ENCODE measurements at places on chromosomes 2 and 18.

- no peak for DNase-seq
These were observed 101.4 kb upstream of the RNU4ATAC start for GRCh38 chr2:121429119-121429903.

GRCh38 chr2:112153179-112153490 is 14.9 kb downstream of the FBLN7 start:
- no peak for DNase-seq

DNA sequence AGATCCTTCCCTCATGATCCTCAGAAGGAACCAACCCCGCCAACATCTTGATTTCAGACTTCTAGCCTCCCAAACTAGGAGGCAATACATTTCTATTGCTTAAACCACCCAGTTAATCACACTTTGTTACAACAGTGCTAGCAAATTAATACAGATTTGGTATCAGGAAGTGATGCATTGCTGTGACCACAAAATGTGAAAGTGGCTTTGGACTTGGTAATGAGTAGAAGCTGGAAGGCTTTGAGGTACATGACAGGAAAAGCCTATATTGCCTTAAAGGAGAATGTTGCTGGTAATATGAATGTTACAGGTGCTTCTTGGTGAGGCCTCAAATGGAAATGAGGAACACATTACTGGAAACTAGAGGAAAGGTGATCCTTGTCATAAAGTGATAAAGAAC is 260.3 kb downstream of the SATB2 start:
- no peak for DNase-seq

DNA sequence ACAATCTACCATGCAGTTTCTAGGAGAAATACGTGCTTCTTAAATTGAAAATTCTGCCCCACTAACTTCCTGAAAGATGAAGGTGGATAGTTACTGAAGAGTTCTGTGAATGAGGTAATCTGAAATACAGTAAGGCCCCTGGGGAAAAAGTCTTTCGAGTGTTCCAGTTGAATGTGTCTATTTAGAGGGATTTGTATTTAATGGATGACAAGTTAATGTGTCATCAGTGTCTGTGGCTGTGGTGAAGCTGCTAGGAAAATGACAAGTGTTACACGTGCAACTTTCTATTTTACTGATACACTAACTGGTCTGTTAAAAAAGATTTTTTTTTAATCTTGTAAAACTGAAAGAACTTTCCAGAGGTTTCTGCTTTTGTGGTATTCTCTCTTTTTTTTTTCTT is 384.6 kb downstream of the STK39 start:
- DNase-seq, result peak; percentile 95

DNA sequence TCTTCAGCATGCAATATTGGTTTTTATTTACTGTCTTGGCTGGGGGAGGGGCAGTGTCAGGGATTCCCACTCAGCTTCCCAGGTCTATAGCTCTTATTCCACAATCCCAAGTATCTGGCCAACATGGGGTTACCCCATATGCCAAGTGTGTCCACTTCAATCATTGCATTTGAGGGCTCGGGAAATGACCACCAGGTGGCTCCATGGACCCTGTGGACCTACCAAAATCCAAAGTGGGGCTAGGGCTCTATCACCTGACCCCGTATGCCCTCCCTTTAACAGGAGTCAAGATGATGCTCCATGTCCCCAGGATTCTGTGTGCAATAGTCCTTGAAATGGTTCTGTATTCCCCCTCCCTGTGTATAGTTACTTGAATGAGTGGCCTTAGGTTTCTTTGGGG is 12.1 kb upstream of the TRAF3IP1 start:
- DNase-seq, result no peak

GRCh38 chr2:17791121-17791816 is 25.0 kb upstream of the MSGN1 start:
- DNase-seq, result no peak

DNA sequence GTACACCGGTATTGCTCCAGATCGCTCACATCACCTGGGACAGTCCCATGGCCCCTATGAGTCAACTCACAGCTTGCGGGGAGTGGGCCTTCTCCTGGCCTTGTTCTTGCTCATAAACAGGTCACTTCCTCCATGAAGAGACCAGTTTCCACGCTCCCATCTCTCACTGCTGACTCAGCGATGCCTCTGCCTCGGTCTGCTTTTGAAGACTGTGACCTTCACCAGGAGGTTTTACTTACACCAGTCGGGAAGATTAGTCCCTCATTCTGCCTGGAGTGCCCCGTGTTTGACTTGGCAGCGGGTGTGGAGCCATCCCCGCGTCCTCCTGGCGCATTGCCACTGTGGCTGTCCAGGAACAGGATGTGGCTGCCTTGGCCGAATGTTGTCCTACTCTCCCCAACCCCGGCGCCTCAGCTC is 159.8 kb downstream of the RHBDD1 start:
- DNase-seq, result peak; percentile 97

GRCh38 chr2:164430166-164430783 is 191.0 kb downstream of the GRB14 start:
- DNase-seq, result peak; percentile 41

DNA sequence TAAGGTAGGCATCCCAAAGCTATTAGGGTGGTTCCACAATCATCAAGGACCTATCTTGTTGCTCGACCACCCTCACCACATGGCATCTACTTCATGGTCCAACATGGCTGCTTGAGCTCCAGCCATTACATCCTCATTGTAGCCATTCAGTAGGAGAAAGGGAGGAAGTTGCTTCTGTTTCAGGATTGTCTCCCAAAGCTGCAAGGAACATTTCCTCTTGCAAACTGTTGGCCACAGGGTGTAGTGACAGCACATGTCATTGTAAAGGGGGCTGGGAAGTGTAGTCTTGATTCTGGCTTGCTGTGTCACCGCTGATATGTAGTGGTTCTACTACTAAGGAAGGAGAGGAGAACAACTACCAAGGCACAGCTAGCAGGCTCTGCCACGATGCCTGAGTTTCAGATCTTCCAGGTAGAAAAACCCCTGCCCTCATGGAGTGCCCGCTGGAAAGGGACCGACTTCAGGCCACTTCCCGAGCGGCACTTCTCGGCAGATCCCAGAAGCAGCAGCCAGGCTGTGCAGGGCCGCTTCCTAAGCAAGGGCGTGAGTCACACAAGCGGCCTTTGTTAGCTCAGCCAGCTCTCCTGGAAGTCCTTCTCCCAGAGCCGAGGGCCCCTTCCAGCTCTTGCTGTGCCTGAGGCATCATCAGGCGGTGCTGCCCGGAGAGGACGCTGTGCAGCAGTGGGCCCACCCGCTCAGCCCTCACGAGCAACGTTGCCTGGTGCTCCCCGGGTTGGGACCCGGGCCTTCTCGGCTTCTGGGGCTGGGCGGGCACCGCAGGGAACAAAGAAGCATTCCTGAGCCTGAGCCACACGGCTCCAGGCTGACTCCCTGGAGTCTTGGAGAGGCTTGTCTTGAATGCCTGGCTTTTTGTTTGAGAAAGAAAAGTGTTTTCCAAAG is 58.2 kb downstream of the HS6ST1 start:
- no peak for DNase-seq

DNA sequence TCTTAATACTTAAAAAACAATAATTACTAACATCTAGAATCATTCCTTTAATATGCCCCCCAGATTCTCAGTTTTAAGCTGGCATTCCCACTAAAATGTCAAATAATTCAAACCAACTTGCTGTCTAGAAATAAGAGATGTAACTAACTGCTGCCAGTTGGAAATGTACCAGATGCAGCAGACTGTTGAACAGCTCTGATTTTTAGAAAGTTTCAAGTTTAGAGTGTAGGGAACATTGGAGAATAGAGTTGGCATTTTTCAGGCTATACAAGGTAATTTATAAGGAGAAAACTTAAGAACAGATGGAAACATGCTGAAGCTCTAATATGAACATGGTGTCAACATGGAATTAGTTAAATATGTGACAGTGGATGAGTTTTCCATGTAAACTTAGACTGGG is 101.4 kb downstream of the PTRHD1 start:
- no peak for DNase-seq

DNA sequence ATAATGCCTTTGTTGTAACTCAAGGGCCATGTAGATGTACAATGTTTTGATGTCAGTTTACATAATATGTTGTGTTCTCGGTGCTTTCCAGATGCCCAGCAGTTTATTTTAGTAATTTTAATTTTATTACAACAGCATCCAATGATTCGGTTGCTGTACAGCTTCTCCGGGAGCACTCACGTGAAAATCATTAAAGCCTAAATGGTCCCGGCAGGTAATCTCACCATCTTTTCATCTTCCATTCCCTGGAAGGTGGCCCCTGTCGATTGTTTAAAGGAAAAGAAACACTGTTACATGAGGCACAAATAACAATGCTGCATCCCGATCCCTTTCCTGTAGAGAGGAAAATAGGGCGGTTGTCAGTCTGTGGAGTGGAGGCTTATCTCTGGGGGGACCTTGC is 498.1 kb downstream of the SLC4A3 start:
- no peak for DNase-seq

- DNase-seq, result peak; percentile 9
These were observed 6.6 kb upstream of the OXER1 start for GRCh38 chr2:42770288-42771131.

GRCh38 chr2:176453784-176454183 is 184.5 kb downstream of the MTX2 start:
- no peak for DNase-seq

Measured in RCC 7860 (cell line).